Activated CD4-positive, alpha-beta T cell treated with anti-CD3 and anti-CD28 coated beads for 24 hours (primary cell): ENCODE measurements at places on chromosomes 16 and 17.
A peak's percentile ranks its signal among the peaks of the same experiment; 100 is the strongest.

DNA sequence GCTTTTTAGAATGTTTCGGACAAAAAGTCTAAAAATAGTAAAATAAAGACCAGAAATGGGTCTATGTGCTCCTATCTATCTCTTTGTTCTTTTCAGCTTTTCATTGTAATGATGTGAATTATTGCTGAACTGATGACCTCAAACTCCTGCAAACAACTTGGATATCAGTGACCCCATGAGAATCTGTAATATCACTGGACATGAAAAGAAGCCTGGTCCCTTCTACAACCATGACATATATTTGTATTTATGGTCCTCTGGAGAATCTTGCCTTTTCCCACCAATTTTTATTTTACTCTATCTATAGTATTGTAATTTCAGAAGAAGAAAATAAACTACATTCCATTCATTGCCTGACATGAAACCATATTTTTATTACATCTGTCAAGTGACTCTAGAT, 740.7 kb upstream of the CA10 start:
- DNase-seq, result no peak

DNA sequence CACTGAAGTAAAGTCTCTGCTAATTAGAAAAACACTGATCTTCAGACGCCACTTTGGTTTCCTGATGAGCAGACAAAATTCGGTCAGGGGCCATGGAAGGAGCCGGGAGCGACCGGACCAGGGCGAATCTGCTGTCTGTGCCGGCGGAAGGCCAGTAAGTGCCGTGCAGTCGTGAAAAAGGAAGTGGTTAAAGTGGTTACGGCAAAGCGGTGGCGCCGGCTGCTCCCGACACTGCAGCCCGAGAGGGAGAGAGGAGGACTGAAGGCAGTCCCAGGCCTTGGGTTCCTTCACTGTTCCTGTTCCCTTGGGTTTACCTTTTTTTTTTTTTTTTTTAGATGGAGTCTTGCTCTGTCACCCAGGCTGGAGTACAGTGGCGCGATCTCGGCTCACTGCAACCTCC, 17.3 kb upstream of the HEXD start:
- DNase-seq, result peak; percentile 25

GRCh38 chr17:79862238-79862637, 23.0 kb upstream of the CBX4 start:
- no peak for DNase-seq

GRCh38 chr16:49969091-49970030, 55.7 kb upstream of the CNEP1R1 start:
- DNase-seq, result no peak

DNA sequence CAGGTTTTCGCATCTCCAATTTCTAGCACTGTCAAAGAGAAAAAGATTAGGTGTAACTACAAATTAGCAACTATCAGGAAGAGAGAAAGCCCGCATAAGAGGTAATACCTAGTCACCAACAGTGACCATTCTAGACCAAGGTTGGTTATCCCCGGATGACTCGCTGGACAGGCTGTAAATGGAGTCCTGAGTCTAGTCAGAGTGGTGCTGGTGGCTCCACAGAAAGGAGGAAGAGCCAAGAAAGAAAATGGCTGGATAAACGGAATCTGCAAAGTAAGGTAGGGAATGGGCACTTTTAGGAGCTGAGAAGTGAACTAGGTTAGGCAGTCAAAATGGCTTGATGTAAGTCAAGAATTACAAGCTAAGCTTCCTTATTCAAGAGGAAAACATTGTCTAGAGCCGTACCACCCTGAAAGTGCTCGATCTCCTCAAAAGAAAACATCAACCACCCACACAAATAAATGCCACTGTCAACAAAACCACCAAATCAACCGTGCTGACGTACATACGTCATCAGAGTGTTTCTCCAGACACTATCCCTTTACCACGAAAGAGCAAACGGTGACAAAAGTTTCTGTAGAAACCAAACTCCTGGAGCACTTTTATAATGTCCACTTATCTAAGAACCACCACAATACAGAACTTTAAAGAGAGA, 2.2 kb downstream of the GSPT1 start:
- DNase-seq, result no peak

GRCh38 chr17:1197781-1198490, 18.2 kb upstream of the ABR start:
- no peak for DNase-seq

DNA sequence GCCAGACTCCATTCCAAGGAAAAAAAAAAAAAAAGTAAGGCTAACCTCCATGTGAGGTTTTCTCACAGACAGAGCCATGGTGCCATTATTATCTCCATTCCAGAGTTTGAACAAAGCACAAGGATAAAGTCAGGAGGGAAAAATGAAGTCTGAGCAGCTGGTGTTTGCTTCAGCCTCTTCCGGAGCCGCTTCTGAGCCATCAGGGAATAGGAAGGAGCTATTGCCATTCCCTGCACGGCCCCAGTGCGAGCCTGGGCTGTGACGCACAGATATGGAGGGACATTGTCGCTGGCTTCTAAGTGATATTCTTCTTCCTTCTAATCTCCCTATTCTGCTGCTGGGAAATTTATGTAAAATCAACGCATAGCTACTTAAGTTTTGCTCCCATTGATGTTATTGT, 69.5 kb upstream of the PIRT start:
- DNase-seq, result no peak

- DNase-seq, result no peak
Observed at GRCh38 chr17:36510636-36511035, 24.0 kb downstream of the MYO19 start.

DNA sequence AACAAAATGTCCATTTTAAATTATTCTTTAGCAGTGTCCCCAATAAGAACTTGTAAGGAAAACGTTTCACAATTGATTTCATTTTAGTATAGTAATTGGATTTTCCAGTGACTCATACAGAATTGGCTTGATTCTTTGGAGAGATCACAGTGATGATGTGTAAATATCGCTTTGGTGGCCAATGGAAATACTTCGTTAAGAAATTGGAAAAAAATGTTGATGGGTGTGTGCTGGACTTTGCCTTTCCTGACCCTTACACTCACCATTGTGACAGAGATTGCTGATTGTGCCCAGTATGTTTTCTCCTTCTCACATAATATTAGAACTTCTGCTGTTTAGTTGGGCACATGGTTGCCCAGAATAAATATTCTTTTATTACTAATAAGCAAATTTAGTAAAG, 7.4 kb upstream of the EFCAB13 start:
- DNase-seq, result no peak
